Effector CD8-positive, alpha-beta T cell (primary cell): ENCODE measurements at places on chromosomes 6 and 20.

DNA sequence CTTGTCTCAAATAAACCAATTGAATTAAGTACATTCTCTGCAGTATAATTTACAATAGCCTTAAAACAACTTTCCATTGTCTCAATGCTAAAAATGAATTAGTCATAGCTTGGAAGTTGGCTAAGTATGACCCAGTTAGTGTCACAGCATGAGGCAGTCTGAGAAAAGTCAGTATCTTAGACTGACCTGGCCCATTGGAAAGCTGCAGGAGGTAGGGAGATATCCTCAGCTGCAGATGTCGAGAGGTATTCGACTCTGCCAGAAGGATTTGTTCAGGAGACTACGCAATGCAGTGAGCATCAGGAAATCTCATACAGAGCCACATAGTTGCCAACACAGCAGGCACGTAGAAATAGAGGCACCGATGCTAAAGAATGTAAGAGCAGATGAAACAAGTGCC lies 350.9 kb upstream of the NRSN1 start:
- no peak for DNase-seq

DNA sequence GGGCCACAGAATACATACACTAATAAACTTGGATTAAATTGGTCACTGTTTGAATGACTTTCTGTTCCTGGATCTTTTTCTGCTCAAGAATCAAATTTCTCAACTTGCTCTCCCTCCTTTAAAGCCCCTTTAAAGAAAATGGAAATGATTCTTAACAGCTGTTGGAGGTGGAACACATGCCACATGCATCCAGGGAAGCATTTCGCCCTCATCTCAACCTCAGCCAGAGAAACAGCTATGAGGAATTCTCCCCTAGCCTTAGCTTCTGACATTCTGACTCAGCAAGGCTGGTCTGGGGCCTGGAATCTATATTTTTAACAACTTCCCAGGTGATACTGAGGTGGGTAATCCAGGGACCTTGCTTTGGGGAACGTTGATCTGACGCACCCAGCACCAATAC lies 263.4 kb upstream of the ECI2 start:
- DNase-seq, result no peak

GRCh38 chr6:25995507-25995906 lies 32.9 kb downstream of the TRIM38 start:
- no peak for DNase-seq

DNA sequence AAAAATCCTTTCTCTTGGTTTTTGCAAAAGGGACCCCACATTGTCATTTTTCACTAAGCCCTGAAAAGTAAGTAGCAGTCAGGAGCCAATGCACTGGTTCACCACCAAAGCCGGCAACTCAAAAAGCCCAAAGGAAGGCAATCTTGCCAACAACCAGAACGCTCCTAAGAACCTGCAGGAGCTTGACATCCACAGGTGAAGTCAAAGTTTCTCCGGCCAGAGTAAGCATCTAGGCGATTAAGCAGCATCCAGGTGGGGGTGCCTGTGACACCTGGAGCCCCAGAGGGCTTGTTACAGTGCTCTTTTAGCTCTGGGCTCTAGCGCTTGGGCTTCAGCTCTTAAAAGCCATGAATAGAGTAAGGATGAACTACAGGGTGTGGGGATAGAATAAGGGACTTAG lies 36.1 kb downstream of the SLC35D3 start:
- no peak for DNase-seq

- no peak for DNase-seq
Measured at GRCh38 chr20:32858189-32858588, 534 bp upstream of the EFCAB8 start.

GRCh38 chr6:167091026-167091804 lies 31.7 kb upstream of the CCR6 start:
- DNase-seq, result no peak

DNA sequence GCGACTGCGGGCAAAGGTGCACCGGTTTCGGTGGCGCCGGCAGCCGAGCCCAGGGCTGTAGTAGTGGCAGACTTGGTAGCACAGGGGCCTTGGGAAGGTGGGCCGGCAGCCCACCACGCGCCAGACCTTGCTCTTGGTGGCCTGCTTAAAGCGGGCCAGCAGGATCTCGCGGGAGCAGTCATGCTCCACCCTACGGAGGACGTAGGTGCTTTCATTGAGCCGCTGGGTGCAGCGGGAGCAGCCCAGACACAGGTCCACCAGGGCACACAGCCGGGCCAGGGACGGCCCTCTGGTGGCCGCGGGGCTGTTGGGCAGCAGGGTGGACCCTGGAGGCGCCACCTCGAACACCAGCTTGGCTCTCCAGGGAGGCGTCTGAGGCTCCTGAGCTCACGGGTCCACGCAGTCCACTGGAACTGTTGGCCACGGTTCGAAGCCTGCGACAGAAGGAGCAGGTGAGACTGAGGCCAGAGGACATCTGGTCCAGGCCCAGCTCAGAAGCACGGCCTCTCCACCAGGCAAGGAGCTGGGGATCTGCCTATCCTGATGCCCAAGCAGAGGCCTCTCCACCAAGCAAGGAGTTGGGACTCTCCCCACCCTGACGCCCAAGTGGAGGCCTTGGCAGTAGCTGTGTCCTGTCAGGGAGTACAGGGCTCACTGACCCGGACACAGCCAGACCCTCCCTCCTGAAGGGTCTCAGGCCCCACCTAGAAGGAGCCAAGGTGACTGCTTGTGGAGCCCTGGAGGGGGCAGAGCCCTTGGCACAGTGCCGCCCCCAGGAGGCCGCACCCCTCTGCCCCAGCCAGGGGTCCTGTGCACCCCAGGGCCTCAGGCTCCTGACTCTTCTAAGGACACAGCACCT lies 1.0 kb downstream of the HELZ2 start:
- DNase-seq, result no peak

GRCh38 chr20:49426395-49426794 lies 56.1 kb downstream of the KCNB1 start:
- DNase-seq, result no peak

GRCh38 chr6:68368845-68369244 lies 266.2 kb upstream of the ADGRB3 start:
- DNase-seq, result no peak

DNA sequence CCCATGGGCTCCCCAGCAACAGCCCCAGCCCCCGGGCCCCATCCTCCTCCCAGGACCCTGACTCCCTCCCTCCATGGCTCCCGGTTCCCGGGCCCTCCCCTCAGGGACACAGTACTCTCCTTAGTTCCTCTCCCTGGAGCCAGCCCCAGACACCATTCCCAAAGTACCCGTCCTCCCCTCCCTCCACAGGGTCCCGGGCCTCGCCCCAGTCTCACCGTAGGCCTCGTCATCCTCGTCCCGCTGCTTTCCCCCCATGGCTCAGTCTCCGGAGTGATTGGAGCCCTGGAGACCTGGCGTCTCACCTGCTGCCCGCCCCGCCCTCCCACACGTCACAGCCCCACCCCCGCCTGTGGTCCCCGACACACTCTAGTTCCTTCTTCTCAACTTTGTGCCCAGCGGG lies at the start of gene SLC44A4:
TSS of gene SLC44A4 (minus strand) at position 272 of the 400 bp plus-strand sequence. CDS start at position 255, 17 bp downstream.
- DNase-seq, result no peak

- DNase-seq, result no peak
Measured at GRCh38 chr20:3786126-3786484, 435 bp downstream of the CENPB start.

GRCh38 chr6:79833964-79834284 lies 113.4 kb downstream of the ELOVL4 start:
- DNase-seq, result no peak

DNA sequence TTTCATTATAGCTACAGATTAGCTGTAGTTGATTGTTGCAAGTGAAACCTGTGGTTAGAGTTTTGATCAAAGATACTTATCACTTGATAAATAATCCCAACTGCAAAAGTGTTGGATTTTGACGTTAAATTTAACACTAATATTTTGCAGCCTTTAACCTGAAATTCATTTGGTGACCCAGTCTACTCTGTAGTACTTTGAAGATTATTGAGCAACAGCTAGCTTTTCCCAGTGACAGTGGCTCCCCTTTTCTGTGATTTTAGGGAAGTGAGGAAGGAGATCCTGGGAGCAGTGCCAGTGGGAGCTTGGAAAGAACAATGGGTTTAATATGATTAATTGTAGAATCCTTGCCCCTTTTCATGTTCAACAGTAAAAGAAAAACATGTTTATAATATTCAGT lies 76.9 kb downstream of the NCOA3 start:
- DNase-seq, result no peak
